ENCODE measurements at places on chromosomes 2 and 18.
A peak's percentile ranks its signal among the peaks of the same experiment; 100 is the strongest.

- no peak for DNase-seq
Measured at GRCh38 chr2:42801381-42801780, 9.0 kb upstream of the HAAO start.

GRCh38 chr18:36633961-36634412 is 194.8 kb downstream of the TPGS2 start:
- DNase-seq, result no peak

DNA sequence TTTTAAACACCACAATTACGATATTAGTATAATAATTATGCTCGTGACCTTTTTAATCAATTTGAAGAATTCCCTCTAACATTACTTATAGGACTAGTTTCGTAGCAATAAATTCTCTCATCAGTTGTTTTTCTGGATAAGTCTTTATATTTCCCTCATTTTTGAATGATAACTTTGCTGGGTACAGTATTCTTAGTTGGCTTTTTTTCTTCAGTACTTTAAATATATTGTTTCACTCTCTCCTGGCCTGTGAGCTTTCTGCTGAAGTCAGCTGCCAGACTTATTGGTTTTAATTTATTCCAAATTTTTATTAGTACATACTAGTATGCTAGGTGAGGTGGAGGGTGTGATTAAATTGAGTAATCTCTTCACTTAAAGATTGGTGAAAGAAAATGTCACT is 123.8 kb upstream of the CNTNAP5 start:
- DNase-seq, result no peak

- peak; percentile 70 for DNase-seq
Measured at GRCh38 chr2:3423492-3424170, 44.1 kb downstream of the TRAPPC12 start.

DNA sequence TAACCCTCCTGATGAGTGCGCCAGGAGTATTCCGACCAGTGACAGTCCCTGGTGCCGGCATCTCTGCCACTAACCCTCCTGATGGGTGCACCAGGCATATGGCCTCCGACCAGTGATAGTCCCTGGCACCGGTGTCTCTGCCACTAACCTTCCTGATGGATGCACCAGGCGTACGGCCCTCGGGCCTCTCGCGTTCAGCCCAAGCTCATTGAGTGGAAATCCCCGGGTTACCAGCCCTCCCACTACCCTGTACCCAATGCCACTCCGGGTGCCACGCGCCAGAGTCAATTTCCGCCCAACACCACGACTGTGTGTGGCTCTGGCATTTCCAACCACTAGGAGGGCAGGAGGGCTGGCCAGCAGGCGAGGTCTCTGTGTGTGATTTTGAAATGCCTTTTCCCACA is 11.7 kb upstream of the GPC1 start:
- DNase-seq, result no peak

GRCh38 chr18:35474884-35475283 is 22.9 kb downstream of the INO80C start:
- no peak for DNase-seq

- peak; percentile 31 for DNase-seq
Measured at GRCh38 chr2:54456612-54457322, 640 bp downstream of the SPTBN1 start.

- no peak for DNase-seq
Measured at GRCh38 chr2:158045362-158045761, 56.3 kb upstream of the UPP2 start.

DNA sequence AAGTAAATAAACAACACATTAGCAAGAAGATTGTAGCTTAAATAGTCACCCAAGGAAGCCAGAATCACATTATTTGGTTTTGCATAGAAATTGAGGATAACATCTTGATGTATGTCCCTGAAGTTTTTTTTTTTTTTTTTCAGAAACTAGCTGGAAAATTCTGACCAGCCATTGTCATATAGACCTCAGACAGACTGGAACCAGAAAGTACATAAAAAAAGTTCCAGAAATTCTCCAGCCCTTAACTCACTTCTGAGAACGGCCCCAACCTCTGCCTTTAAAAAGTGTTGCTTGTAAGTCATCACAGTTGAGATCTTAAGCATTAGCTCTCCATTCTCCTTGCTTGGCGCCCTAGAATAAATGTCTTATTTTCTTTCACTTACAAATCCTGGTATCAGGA is 350.5 kb downstream of the CCDC85A start:
- DNase-seq, result no peak

GRCh38 chr2:60710707-60711106 is 45.4 kb upstream of the PAPOLG start:
- DNase-seq, result no peak

- no peak for DNase-seq
Measured at GRCh38 chr2:142130111-142131009, 456 bp downstream of the LRP1B start.

GRCh38 chr2:128322715-128323554 is 4.3 kb upstream of the HS6ST1 start:
- DNase-seq, result no peak

- no peak for DNase-seq
Measured at GRCh38 chr2:147495734-147496133, 349.1 kb upstream of the ACVR2A start.

GRCh38 chr18:12839526-12840196 is 44.4 kb downstream of the PTPN2 start:
- peak; percentile 41 for DNase-seq

DNA sequence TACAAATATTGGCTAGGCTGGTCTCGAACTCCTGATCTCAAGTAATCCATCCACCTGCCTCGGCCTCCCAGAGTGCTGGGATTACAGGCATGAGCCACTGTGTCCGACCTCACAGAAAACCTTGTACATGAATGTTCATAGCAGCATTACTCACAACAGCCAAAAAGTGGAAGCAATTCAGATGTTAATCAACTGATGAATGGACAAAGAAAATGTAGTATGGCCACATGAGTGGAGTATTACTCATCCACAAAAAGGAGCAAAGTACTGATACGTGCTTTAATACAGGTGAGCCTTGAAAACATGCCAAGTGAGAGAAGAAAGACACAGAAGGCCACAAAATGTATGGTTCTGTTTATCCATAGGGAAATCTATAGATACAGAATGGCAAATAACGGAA is 20.6 kb downstream of the CEP192 start:
- DNase-seq, result no peak

DNA sequence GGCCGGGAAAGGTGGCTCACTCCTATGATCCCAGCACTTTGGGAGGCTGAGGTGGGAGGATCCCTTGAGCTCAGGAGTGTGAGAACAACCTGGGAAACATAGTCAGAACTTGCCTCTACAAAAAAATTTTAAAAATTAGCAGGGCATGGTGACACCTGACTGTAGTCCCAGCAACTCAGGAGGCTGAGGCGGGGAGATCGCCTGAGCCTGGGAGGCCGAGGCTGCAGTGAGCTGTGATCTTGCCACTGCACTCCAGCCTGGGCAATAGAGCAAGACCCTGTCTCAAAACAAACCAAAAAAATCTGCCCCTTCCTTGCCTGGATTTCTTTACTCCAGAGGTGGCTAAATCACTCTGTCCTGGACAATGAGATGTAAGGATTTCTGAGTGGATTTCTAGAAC is 197.7 kb downstream of the NRP2 start:
- no peak for DNase-seq

- no peak for DNase-seq
Measured at GRCh38 chr2:46342566-46343315, 45.5 kb downstream of the EPAS1 start.

DNA sequence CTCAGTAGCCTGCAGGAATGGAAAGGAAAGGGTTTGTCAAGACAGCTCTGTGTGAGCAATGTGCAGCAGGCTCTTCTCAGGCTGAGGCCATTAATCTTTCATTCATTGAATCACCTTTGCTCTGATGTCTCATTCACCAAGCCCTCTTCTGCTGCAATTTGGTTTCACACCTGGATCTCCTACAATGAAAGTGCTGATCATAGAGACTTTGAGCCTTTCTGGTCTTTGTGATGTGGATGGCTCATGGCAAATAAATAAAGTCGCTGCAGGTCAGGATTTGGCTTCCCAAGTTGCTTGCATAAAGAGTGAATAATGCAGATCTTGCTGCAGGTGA is 95.8 kb upstream of the SPRED2 start:
- no peak for DNase-seq

GRCh38 chr2:21423854-21424253 is 300.1 kb downstream of the TDRD15 start:
- no peak for DNase-seq

DNA sequence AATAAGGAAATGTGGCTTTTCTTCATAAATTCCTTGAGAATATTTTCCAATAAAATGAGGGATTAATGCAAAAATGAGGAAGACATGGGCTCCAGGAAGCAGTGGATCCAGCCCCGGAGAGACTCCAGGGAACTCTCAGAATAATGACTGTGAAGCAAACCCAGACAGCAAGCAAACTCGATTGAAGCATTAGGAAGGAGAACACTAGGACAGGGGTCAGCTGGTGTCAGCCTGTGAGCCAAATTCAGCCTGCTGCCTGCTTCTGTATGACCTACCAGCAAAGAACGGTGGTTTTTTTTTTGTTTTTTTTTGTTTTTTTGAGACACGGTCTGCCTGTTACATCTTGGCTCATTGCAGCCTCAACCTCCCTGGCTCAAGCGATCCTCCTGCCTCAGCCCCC is 274.3 kb upstream of the FBXO11 start:
- DNase-seq, result no peak

- DNase-seq, result no peak
Measured at GRCh38 chr2:218218268-218219185, 1.5 kb downstream of the ARPC2 start.

- DNase-seq, result no peak
Measured at GRCh38 chr18:56028514-56028913, 440.5 kb upstream of the TCF4 start.

GRCh38 chr2:135494917-135495316 is 36.1 kb downstream of the ZRANB3 start:
- no peak for DNase-seq

- DNase-seq, result no peak
Measured at GRCh38 chr2:237575869-237576862, 9.8 kb downstream of the PRLH start.

GRCh38 chr2:211281430-211282073 is 725.2 kb downstream of the CPS1 start:
- DNase-seq, result no peak

DNA sequence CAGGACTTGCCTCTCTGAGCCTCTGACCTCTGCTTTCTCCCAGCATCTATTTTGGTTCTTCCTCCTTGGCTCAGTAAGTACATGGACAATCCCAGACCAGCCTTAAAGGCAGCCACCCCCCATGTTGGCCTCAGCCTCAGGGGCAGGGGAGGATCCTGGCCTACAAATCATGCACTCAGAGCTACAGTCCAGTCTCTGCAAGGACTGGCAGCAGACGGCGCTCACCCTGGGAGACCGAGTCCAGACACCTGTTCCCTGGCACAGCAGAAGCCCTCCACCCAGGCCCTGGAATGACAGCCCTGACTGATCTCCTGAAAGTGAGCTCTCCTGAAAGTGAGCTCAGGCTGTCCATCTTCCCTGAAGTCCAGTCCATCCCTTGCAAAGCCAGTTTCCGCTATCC is 25.7 kb upstream of the PTPN4 start:
- DNase-seq, result no peak

- DNase-seq, result no peak
Measured at GRCh38 chr18:11089931-11090715, 59.2 kb downstream of the PIEZO2 start.

DNA sequence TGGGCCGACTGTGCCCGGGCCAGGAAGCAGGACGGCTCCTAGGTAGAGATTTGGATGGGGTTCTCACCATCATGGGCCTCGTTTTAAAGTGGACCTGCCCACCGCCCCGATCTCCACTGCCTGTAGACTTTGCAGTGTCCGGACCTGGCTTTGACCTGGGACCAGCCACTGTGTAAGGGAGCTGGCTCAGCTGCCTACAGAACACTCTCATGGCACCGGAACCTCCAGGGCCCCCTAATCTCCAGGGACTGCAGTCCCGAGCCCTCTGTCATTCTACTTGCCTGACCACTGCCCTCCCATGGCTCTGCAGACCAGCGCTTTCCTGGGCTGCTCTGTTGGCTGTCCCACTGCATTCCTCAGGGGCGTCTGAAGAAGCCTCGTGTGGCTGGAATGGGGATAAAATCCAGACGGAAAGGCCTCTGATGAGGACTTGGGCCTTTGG is 120.8 kb downstream of the GLI2 start:
- DNase-seq, result no peak

GRCh38 chr18:26422472-26423162 is 125.7 kb downstream of the KCTD1 start:
- no peak for DNase-seq

- no peak for DNase-seq
Measured at GRCh38 chr2:65813631-65814173, 381.3 kb upstream of the SPRED2 start.

DNA sequence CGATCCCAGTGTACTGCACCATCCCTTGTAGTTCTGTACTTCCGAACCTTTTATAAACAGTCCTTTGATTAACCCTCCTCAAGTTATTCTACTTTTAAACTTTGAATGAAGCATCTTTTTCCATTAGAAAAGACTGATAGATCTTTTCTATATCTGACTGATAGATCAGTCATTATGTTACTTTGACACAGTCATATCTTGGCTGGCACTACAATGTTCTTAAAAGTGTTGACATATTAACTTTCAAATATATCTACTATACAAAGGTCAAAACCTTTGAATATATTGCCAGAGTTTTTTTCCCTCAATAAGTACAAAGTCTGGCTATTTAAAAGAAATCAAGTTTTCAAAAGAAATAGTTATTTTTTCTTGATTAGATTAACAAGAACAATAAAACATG is 35.4 kb upstream of the NABP1 start:
- DNase-seq, result no peak

DNA sequence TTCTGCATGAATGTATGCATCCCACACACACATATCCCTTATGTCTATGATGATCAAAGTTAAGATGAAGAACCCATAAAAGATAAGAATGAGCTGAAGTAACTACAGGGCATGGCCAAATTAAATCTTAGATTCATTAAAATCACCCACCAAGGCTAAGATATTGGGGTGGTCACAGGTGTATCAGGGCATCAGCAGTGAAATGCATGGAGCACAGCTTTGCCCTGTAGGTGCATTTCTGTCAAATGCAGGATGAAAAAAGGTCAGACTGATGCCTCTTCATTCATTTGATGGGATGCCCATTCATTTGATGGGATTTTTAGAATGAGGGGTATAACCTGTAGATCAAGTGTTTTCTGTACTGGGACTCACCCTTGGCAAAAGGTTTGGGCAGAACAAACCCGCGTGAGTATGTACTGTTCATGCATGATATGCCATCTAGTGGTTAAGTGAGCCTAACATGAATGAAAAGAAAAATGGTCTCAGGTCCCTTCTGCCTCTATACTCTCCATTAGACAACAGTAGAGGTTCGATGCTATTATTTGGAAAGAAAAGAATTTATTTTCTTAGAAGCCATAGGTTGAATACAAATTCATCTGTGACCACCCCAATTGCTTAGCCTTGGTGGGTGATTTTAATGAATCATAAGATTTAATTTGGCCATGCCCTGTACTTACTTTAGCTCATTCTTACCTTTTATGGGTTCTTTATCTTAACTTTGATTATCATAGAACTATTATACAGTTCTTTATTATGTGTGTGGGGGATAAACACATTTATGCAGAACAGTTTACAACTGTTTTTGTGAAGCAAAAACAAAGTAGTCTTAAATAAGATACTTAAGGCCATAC is 43.2 kb upstream of the NOSTRIN start:
- DNase-seq, result no peak

Measured in activated naive CD8-positive, alpha-beta T cell treated with anti-CD3 and anti-CD28 coated beads for 36 hours (primary cell).